ENCODE measurements at places on chromosomes 4 and X. TPM values are rescaled to one million over a fixed set of nuclear protein-coding genes. Genes with fewer than 3 reads are reported as not detected.

GRCh38 chr4:7734651-7735260, 204.9 kb downstream of the AFAP1 start:
- DNase-seq, result no peak

GRCh38 chr4:175374459-175374858, 437.6 kb downstream of the GPM6A start:
- DNase-seq, result no peak

- no peak for DNase-seq
Observed at GRCh38 chr4:139492429-139492828, 38.5 kb downstream of the RAB33B start.

DNA sequence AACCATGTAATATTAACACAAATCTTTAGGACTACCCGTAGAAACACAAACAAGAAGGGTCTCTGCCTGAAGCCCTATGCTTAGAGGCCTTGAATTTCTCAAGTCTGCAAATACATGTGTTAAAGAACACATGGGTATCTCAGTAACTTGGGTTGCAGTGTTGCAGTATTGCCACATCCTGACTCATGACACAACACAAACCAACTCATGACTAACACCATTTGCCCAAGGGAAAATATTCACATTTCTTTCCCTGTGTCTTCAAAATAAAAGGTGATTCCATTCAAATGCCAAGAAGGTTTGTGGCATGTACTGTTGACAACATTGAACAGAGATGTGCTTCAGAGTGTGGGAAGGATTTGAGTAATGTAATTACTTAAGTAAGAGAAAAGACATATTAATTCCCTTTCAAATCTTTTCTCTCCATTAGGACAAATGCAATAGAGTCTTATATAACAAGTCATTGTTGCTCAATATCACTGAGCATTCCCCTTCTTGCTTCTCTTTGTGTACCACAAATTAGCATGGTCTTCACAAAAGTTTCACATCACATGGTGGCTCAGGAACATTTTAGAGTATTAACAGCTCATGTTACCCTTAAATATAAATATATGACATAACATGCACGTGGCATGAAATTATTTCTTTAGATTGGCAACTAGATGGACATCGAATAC, 487.1 kb downstream of the STPG2 start:
- DNase-seq, result no peak

The SPANXN5 gene
- not detected for total RNA-seq

DNA sequence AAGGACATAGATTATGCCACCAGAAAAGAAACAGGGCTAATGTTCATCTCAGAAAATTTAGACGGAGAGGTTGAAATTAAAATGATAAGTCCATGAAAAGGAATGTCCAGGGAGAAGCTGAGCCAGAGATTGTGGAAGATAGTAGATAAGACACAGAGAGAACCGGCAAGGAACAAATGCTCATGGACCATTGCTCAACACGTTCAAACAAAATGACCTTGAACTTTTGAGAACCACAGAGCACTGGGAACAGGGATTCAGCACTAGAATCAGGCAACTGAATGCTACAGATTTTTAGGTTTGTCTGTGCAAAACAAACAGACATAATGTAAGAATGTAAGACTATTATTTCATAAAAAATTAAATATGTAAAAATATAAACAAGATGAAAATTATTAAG, 206.3 kb downstream of the PDGFC start:
- DNase-seq, result no peak

- no peak for DNase-seq
Observed at GRCh38 chrX:103360092-103360491, 3.8 kb downstream of the TCEAL9 start.
